ENCODE measurements at places on chromosomes 7 and 10.

GRCh38 chr7:140902303-140902953, 22.3 kb downstream of the BRAF start:
- DNase-seq: no peak

DNA sequence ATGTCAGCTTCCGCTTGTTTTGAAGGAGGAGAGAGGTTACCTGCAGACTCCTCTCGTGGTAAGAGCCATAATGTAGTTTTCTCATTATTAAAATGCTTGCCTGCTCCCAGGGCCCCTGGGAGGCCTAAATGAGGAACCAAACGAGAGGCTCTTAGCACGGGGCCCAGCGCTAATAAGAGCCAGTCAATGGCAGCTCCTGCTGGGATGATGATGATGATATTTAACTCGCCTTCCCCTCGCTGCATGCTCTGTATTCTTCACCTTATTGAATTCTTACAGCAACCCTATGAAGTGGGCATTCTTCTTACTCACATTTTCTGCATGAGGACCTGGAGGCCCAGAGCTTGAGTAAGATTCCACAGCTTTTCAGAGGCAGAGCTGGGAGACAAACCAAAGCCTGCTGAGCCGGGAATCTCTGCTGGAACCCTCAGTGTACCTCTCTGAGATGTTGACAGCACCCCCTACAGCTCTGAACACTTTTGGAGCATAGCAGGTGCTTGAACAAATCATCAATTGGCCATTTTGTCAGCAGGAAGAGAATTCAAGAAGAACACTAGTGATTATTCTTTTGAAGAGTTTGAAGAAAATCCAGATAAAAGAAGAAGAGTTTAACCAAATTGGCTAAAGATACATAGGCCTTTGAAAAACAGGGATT, 93.1 kb upstream of the HABP2 start:
- DNase-seq: no peak

GRCh38 chr10:78139341-78139740, 105.7 kb downstream of the RPS24 start:
- no peak for DNase-seq

DNA sequence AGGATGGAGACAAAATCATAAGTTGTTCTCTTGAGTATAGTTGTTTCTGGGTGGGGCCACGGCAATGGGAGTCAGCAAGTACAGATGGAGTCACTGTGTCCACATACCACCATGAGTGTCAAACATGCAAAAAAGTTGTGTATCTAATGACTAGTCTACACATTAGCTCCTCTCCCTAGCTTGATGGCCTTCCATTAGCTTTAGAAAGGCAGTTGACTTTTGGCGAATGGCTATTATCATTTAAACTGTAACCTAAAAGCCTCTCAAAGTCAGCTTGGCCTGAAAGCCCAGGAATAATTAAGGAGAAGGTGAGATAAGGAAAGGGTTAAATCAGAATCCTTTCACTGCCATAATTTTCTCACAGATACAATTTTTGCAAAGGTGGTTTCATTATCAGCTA, 95.5 kb upstream of the MEOX2 start:
- no peak for DNase-seq

DNA sequence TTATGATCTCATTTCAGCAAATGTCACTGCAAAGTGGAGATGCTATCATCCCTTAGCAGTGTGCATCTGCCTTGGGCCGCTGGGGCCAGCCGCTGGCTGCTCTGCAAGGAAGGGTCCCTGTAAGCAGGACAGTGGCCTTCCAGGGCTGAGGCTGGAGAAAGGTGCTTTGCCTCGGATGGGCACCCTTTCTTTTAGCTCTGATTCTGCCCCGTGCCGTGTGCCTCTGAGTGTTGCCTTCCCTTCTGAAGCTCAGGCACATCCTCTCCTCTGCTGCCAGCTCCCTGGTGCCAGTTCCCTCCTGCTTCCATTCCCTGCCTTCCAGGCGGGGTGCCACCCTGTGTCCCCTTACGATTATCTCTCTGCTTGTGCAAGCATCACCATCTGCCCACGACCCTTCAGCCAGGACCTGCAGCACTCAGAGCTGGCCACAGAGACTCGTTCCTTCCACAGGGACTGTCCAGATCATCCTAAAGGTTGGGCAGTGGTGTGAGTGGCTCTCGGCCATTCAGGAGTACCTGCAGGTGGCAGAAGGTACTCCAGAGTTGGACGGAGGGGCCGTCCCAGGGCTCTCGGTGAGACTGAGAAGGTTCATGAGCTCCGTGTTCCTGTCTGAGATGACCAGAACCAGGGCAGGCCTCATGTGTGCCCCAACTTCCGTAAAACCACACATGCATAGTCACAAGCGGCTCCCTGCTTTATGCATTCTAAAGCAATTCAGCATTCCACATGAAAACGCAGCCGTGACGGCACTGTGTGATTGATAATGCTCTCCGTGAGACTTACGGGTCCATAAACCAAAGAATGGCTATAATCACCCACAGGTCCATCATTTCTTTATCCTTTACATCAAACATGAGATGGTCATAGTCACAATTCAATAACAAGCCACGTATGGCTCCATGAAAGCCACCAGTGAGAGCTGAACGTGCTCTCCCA, 371.4 kb downstream of the DNAJB6 start:
- no peak for DNase-seq

DNA sequence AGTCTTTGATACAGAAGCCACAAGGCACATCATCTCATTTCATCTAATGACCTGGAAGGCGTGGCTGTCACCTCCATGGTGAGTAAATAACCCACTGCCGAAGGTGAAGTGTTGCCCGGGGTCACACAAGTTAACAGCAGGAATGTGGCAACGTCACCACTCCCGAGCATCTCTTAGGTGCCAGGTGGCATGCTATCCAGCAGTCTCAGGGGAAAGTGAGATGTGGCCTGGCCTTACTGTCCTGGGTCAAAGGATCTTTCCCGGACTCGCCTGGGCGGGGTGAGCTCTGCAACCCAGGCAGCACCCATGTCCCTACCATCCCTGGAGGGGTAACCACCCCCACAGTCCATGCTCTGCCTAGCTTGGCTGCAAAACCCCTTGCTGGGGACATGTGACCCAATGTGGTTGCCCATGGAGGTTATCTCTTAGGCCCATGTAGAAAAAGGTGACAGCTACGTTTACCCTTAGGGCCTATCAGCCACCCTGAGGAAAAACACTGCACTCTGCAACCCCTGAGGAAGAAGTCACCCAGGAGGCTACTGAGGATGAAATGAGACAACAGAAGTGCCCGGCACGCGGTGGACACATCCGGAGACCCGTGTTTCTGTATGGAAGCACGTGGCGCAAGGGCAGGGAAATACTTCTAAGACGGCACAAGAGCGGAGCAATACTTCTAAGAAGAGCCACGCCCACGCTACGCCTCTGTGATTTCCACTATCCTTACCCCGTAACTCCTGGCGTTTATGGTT, 52.0 kb downstream of the BAIAP2L1 start:
- no peak for DNase-seq

GRCh38 chr7:825386-825785, 6.9 kb upstream of the SUN1 start:
- DNase-seq: no peak

GRCh38 chr7:96833676-96834453, 124.2 kb upstream of the SEM1 start:
- no peak for DNase-seq

- DNase-seq: no peak
Measured at GRCh38 chr10:101062232-101063049, 652 bp downstream of the KAZALD1 start.

- DNase-seq: no peak
Measured at GRCh38 chr10:132429281-132430230, 32.6 kb downstream of the PWWP2B start.

Data from bone marrow (tissue), 2 donors.